ENCODE measurements at places on chromosomes 5 and 9.

- DNase-seq = no peak
Observed at GRCh38 chr5:143772621-143773020, 39.3 kb upstream of the HMHB1 start.

DNA sequence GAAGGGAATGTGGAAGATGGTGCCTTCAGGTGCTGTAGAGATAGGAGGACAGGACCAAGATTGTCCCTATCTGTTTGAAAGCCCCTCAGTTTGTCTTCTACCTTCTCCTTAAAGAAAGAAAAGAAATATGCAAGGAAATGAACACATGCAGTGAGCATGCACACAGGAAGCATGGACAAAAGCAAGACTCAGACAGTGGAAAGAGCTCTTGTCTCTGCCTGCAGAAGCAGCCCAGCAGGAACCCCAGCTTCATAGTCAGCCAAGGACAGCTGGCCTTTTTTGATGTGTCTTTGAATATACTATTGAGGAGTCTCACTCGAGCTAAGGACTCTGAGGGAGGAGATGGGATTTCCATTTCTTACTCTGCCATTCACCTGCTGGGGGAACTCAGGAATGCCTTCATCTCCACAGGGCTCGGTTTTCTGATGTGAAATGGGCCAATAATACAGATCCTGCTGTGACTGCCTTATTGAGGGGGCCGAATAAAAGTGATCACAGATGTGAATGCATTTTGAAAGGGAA is 132.5 kb upstream of the ADRA1B start:
- DNase-seq = no peak

GRCh38 chr9:105062222-105062855 is 134.4 kb upstream of the ABCA1 start:
- no peak for DNase-seq

DNA sequence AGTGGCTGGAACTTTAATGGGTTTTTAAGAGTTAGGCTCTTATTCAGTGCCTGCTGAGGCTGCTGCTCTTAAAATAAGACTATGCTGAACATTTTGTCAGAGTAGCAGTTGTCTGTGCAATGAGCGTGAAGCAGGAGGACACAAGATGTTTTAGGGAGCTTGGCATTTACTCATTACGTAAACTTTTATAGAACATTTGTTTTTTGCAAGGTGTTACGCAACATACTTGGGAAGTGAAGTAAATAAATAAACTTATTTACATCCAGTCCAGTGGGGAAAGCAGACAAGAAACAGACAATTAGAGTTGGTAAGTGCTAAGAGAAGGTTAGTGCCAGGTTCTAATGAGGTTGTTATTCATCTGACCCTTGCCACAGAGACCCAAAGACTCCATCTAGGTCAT is 226.0 kb downstream of the HINT1 start:
- no peak for DNase-seq

GRCh38 chr5:20601678-20602100 is 613.7 kb upstream of the CDH18 start:
- no peak for DNase-seq

DNA sequence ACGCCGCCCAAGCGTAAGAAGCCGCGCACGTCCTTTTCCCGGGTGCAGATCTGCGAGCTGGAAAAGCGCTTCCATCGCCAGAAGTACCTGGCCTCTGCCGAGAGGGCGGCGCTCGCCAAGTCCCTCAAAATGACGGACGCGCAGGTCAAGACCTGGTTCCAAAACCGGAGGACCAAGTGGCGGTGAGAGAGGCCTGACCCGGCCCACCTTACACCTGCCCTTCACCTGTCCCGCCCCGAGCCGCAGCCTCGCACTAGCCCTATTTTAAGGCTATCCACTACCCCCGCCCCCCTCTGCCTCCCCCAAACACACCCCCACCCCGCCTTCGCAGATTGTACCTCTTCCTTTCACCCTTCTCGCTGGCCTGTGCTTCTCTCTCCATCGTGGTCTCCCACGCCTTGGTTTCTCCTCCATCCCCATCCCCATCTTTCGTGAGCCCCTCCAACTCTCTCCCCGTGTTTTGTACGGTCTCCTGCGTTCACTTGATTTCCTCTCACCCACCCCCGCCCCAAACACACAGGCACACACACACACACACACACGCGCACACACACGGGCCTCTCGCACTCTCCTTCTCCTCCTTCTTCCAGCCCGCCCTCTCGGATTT is 1.3 kb downstream of the TLX3 start:
- no peak for DNase-seq

- no peak for DNase-seq
Observed at GRCh38 chr5:101605700-101606099, 690.4 kb downstream of the SLCO4C1 start.

DNA sequence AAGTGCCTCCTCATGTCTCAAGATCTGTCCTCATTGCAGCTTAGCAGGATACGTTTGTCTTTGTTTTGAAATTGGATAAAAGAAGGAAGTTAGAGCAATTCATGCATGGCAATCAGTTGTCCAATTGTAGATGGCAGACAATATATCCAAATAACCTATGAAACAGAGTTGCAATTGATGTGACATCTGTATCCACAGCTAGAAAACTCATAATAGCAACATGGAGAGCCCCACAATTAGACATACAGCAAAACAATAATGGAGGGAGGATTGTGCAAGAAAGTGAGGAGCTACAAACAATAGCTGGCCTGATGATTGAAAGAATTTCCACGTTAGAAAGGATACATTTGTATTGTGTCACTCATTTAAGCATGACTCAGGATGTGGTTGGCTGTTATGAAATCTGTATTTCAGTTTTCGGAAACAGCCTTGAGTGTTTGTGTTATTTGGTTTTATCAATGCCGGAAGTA is 132.0 kb downstream of the FAM174A start:
- peak; percentile 18 for DNase-seq

DNA sequence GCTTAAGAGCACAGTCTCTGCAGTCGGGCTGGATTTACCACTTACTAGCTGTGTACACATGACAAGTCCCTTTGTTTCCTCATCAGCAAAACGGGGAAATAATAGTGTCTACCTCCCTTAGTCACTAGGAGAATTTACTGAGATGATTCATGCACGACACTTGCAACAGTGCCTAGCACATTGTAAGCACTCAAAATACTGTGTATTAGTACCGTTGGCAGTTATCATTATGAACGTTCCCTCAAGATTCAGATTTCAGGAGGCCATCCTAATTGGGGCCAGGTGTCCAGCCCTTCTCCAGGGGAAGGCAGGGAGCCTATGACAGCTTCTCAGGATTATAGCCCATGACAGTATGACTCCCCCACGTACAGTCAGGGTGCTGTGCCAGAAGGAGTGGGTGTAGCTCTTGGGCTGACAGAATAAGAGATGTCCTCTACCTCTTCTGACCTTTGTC is 164.3 kb downstream of the DOCK2 start:
- DNase-seq = no peak

GRCh38 chr9:106868087-106868486 is 5.1 kb downstream of the ZNF462 start:
- no peak for DNase-seq

GRCh38 chr5:140594169-140594568 is 29.5 kb downstream of the SLC35A4 start:
- no peak for DNase-seq

DNA sequence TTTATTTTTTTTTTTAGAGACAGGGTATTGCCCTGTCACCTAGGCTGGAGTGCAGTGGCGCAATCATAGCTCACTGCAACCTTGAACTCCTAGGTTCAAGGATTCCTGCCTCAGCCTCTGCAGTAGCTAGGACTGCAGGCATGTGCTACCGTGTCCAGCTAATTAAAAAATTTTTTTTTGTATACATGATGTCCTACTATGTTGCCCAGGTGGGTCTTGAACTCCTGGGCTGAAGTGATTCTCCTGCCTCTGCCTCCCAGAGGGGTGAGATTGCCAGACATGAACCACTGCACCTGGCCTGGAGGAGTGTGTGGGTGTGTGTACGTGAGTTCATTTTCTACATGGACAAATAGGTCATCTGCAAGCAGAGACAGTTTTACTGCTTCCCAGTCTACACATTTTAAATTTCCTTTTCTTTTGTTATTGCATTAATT is 33.8 kb downstream of the JMY start:
- DNase-seq = no peak

DNA sequence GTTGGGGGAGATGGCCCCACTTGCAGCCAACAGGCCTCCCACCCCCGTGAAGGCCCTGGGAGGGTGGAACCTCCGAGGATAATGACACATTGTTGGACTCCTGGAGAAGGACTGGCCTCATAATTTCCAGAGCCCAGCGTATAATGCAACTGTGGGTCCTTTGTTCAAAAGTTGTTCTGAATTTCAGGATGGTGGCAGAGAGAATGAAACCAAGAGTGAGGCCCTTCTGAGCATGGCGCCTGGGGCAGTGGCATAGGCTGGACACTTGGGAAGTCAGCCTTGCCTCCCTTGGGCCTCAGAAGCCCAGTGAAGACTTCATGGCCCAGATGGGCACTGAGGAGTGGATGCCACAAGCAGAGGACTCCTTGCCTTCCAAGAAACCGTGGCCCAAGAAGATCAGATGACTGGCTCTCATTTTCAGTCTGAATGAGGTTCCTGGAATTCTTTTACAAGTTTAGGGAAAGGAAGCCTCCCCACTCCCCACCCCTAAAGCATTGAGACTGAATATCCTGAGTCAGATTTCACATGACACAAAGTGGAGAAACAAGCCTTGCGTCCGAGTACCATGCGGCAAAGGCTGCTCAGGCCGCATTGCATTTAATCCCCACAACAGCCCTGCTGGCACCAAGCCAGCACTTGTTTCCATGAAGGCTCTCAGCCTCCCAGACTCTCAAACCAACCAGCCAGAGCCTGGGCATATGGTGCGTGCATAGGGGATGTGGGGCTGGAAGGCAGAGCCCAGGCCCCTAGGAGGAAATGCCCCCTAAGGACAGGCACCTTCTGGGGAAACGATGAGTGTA is 96.7 kb upstream of the SMIM23 start:
- no peak for DNase-seq

DNA sequence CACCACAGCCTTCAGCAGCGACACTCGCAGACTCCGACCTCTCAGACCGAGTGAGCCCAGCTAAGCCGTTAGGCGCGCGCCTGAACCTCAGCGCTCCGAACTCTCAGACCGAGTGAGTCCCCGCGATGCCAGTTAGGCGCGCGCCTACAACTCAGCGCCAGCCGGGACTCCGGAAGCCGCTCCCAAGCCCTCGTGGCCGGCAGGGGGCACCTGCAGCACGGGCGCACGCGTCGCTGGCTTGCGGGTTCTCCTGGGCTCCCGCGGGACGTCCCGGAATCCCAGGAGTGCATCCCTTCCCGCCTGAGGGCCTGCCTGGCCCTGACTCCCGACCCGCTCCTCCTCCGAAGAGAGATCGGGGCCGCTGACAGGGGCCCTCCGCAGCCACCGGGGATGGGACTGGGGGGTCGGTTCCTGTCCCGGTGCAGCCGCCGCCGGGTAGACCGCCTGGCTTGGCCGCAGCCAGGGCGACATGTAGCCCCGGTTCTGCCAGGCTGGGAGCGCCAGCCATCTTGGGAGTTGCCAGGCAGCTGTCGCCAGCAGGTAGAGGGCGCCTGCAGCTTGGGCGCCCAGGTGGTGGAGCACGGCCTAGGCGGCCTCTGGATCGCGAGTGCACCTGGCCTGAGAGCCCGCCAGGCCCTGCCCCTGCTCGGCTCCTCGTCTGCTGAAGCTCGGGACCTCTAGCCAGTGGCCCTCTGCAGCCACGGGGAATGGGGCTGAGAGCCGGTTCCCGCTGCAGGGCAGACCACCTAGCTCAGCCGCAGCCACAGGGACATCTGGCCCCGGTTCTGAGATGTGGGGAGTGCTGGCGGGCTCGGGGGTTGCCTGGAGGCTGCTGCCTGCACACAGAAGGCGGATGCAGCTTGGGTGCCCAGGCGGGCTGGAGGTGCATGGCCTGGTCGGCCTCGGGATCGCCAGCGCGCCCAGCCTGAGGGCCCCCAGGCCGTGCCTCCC is at the start of gene ANKRD18A:
Gene ANKRD18A (minus strand): TSS at position 114 of the 951 bp plus-strand sequence. CDS start 311 bp downstream, outside the sequence.
- peak; percentile 37 for DNase-seq

- no peak for DNase-seq
Observed at GRCh38 chr5:133445744-133446143, 166.6 kb downstream of the FSTL4 start.

DNA sequence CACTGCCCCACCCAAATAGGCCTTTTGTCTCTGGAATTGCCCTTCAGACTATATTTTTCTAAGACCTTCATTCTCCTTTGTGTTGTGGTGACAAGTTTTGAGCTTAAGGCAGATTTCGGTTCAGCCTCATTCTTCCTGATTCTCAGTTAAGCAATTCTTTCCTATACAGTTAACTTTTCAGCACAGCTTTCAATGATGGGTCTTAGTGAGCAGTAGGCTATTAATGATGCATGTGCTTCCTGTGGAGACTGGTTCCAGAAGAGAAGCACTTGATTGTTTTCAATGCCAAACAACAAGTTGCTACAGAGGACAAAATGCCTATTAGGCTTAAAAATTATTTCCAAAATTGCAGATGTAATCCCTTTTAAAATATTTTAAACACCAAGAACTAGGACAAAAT is 47.7 kb upstream of the TLX3 start:
- no peak for DNase-seq

DNA sequence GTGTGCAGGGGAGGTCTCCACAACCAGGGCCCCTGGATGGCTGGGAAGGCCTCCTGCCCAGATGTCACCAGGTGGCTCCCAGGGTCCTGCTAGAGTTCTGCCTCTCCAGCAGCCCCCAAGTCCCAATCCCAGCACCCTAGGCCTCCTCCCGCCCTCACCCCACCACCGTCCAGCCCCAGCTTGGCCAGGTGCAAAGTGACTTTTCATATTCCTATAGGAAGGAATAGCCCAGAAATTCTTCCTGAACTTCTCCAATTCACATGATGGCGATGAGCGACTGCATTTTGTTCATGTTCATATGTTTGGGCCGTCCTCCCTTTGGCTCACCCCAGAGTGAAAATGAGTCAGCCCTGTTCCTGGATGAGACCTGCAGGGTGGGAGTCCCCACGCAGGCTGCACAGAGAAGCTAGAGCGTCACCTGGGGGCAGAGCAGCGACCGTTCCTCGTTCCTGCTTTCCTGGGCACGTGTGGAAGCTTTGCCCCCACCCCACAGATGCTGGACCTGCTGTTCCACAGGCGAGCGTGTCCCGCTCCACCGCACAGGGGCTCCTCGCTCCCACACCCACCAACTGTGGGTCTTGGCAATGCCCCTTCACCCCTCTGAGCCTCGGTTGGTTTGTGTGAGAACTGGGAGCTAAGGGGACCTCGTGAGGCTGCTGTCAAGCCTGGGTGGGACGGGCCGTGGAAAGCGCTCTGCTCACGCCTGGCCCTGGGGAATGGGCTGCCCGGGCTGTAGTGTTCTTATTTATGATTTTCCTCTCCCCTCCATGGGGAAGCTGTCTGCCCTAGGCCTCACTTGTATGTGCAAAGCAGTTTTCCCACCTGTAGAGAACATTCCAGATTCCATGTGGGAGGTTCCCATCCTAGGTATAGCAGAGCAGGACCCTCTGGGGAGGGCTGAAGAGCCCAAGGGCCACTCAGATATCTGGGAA is 6.9 kb downstream of the MRPS2 start:
- DNase-seq = no peak

DNA sequence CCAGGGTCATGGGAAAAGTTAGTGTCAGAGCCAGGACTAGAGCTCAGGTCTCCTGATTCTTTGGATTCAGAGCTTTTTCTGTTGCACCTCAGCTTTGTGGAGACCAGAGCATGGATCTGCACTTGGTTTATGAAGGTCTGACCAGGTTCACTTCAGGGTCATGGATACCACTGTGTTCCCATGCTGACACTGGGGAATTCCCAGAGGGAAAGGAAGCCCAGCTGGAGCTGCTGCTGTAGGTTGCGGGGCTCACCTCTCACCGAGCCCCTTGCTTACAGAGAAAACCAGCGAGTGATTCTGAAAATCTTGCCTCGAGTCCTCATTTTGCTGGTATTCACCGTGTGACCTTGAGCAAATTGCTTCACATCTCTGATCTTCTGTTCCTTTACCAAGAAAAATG is 83.0 kb downstream of the RGS3 start:
- DNase-seq = no peak

- DNase-seq = no peak
Observed at GRCh38 chr9:92590377-92590776, 54.6 kb upstream of the ECM2 start.

Measured in CD4-positive, alpha-beta T cell treated with Interferon alpha-2 for 1 hour (primary cell).